ENCODE measurements at places on chromosomes 5 and 9. TPM values are rescaled to one million over a fixed set of nuclear protein-coding genes. Genes with fewer than 3 reads are reported as not detected.

- no peaks in the 10 kb centered on the region for H3K27me3 ChIP-seq
- no peak for DNase-seq
- H3K4me1 ChIP-seq, result peaks cover 3% of the 10 kb centered on the region
- no peak overlapping the region for H3K4me3 ChIP-seq
- no peaks in the 10 kb centered on the region for H3K36me3 ChIP-seq
These were observed 13.7 kb upstream of the PAIP1 start for GRCh38 chr5:43570450-43571158.

FASTKD3 gene
- 4.9 TPM for total RNA-seq

GRCh38 chr5:97019435-97020117 lies 83.7 kb downstream of the LNPEP start:
- H3K4me1 ChIP-seq, result no peaks in the 10 kb centered on the region
- H3K4me3 ChIP-seq, result no peak overlapping the region
- no peak overlapping the region for H3K27ac ChIP-seq

DNA sequence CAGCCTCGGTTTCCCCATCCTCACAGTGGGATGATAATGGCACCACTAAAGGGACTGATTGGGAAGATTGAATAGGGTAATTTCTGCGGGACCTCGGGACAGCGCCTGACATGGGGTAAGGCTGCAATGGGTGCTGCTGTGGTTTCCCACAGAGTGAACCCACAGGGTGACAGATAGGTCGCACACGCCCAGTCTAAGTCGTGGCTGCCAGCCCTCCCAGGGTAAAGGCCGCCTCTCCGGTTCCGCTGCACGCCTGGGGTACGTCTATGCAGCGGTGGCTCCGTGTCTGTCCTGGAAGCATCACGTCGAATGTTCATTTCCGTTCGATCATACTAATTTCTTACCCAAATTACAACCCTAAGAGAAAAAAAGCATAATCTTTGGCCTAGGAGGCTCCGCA lies 631 bp downstream of the CFAP77 start:
- H3K4me1 ChIP-seq, result peaks cover 12% of the 10 kb centered on the region
- peak overlapping the region; percentile 53 for H3K4me3 ChIP-seq
- H3K27me3 ChIP-seq, result no peaks in the 10 kb centered on the region
- H3K36me3 ChIP-seq, result no peaks in the 10 kb centered on the region
- no peak for DNase-seq

C9orf153 gene
- total RNA-seq, result 0.30 TPM
